Smooth muscle cell of the pulmonary artery (primary cell): ENCODE measurements at places on chromosomes 13 and 19. TPM values are rescaled to one million over a fixed set of nuclear protein-coding genes. Genes with fewer than 3 reads are reported as not detected.

The PLIN5 gene
- not detected in 2 replicates for total RNA-seq

The LILRB5 gene
- total RNA-seq, result not detected in 2 replicates

The NLRP4 gene
- not detected in 2 replicates for total RNA-seq

The TMPRSS9 gene
- 0.17 TPM in 1 of 2 replicates, not detected in the other for total RNA-seq

The ZNF790 gene
- 7.4 and 8.1 TPM in 2 replicates for total RNA-seq

The FFAR1 gene
- total RNA-seq, result not detected in 2 replicates

The FRY gene
- 16.5 and 28.3 TPM in 2 replicates for total RNA-seq

The CLDN10 gene
- total RNA-seq, result 0.59 and 3.4 TPM in 2 replicates

The NKG7 gene
- total RNA-seq, result not detected in 2 replicates

The GSX1 gene
- total RNA-seq, result not detected in 2 replicates

The TMEM255B gene
- 0.13 and 1.2 TPM in 2 replicates for total RNA-seq

The SCEL gene
- total RNA-seq, result not detected in 2 replicates

The GAS6 gene
- total RNA-seq, result 107 and 394 TPM in 2 replicates

The TNPO2 gene
- total RNA-seq, result 50.6 and 71.6 TPM in 2 replicates

The PRX gene
- total RNA-seq, result 1.4 and 1.6 TPM in 2 replicates

The NMRK2 gene
- not detected in 2 replicates for total RNA-seq

The TMEM150B gene
- not detected in 2 replicates for total RNA-seq

The TMC4 gene
- 0.20 TPM in 1 of 2 replicates, not detected in the other for total RNA-seq

The ZNF580 gene
- total RNA-seq, result 7.1 and 8.8 TPM in 2 replicates

The ZNF429 gene
- total RNA-seq, result 4.9 and 5.7 TPM in 2 replicates

The ZNF534 gene
- total RNA-seq, result 0.07 and 0.23 TPM in 2 replicates

The ZSWIM4 gene
- total RNA-seq, result 8.0 and 19.4 TPM in 2 replicates

The GNG7 gene
- 0.39 and 0.73 TPM in 2 replicates for total RNA-seq

The ZNF724 gene
- 2.0 and 2.9 TPM in 2 replicates for total RNA-seq

The NKPD1 gene
- total RNA-seq, result 0.07 and 0.26 TPM in 2 replicates

The CADM4 gene
- 4.3 and 5.6 TPM in 2 replicates for total RNA-seq

The ZNF699 gene
- total RNA-seq, result 9.1 and 9.6 TPM in 2 replicates

The KLK2 gene
- not detected in 2 replicates for total RNA-seq

The SLAIN1 gene
- 0.20 and 3.9 TPM in 2 replicates for total RNA-seq

The APLP1 gene
- 23.2 and 28.9 TPM in 2 replicates for total RNA-seq

The DNAAF3 gene
- 0.07 and 0.10 TPM in 2 replicates for total RNA-seq

The SPACA4 gene
- not detected in 2 replicates for total RNA-seq

The AP2S1 gene
- total RNA-seq, result 121 and 142 TPM in 2 replicates

The PRR20B gene
- not detected in 2 replicates for total RNA-seq

The KCTD15 gene
- total RNA-seq, result 41.4 and 65.2 TPM in 2 replicates

The ACP7 gene
- total RNA-seq, result 0.13 and 11.4 TPM in 2 replicates

The NCLN gene
- 52.9 and 86.1 TPM in 2 replicates for total RNA-seq

The GRWD1 gene
- total RNA-seq, result 22.2 and 29.3 TPM in 2 replicates

The FAM83E gene
- 0.23 and 0.52 TPM in 2 replicates for total RNA-seq

The NLRP7 gene
- total RNA-seq, result not detected in 2 replicates

The ZFP14 gene
- total RNA-seq, result 3.8 and 4.8 TPM in 2 replicates

The BCAM gene
- 25.3 and 34.6 TPM in 2 replicates for total RNA-seq

The PMIS2 gene
- total RNA-seq, result not detected in 2 replicates

The APOC4 gene
- total RNA-seq, result not detected in 2 replicates

The LILRA6 gene
- total RNA-seq, result not detected in 2 replicates
